NCI-H1694 (cell line): ENCODE measurements at places on chromosomes 12 and 14.

- peak; percentile 5 for DNase-seq
Observed at GRCh38 chr12:128069359-128069997, 197.5 kb upstream of the TMEM132C start.

- DNase-seq = no peak
Observed at GRCh38 chr12:70842942-70843341, 77.6 kb downstream of the PTPRR start.

DNA sequence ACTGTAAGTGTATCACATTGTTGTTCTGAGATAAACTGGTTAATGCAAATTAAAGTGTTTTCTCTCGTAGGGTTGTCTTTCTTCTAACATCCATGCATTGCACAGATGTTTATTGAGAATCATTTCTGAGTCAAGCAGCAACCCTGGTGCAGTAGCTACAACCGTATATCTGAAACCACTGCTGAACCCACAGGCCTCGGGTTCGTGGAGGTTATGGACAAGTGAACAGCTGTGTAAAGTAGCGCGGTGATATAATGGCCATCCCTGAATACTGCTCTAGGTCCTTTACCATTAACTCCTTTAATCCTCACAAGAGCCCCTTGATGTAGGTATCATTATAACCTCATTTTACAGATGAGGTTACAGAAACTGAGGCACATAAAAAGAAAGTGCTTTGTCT lies 486.1 kb upstream of the TMEM132C start:
- no peak for DNase-seq

DNA sequence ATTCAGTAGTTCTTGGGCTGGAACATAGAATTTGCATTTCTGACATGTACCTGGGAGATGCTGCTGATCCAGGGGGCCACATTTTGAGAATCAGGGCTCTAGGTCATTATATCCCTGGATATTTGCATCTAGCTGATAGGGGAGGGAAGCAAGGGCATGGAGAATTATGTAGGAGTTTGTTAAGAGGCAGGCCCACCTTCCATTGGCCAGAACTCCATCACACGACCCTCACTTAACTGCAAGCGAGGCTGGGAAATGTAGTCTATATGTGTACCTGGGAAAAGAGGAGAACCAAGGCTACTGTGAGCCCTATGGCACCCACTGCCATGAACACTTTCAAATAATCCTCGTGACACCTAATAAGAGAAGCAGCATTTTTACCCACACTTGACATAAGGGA lies 657.6 kb downstream of the MED13L start:
- DNase-seq = no peak

- DNase-seq = no peak
Observed at GRCh38 chr12:42196723-42197603, 41.1 kb downstream of the YAF2 start.

DNA sequence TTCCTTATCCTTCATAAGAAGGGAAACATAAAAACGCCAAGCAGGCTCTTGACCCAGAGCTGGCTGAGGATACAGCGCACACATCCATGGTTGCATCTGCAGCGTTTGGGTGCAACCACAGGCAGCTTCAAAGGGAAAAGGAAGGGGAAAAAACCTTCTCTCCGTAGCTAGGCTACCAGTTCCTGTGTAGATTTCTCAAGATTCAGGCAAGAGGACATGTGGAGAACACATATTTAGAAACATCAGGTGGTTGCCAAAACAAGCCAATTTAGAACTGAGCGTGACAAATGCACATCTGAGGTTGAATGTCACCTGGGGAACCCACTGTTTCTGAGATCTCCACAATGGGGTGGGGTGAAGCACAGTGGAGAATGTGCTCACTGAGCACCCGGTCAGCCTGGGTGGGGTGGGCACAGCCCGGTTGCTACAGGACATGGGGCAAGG lies 78.3 kb upstream of the BDKRB2 start:
- DNase-seq = no peak

- no peak for DNase-seq
Observed at GRCh38 chr14:82387699-82388098, 854.0 kb upstream of the SEL1L start.
